Stomach (tissue), 19 donors: ENCODE measurements at places on chromosomes 2 and 18. TPM values are rescaled to one million over a fixed set of nuclear protein-coding genes. Genes with fewer than 3 reads are reported as not detected.

GRCh38 chr18:7290077-7290476 is 59.2 kb downstream of the LRRC30 start:
- DNase-seq, result no peak

GRCh38 chr2:127415593-127416505 is 2.4 kb upstream of the PROC start:
- peak; percentile 87 for DNase-seq

GRCh38 chr2:226759768-226760167 is 39.9 kb downstream of the IRS1 start:
- DNase-seq, result no peak

DNA sequence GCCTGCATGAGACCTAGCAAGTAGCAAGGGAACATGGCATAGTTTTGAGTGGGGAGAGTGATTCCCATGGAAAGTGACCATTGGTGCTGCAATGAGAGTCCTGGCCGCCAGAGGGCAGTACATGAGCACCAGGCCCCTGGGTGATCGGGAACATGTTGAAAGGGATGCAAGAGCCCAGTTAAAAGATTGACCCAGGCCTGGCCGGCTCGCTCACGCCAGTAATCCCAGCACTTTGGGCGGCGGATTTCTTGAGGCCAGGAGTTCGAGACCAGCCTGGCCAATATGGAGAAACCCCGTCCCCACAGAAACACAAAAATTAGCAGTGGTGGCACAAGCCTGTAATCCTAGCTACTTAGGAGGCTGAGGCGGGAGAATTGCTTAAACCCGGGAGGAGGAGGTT is 22.2 kb downstream of the FAP start:
- DNase-seq, result peak; percentile 71

DNA sequence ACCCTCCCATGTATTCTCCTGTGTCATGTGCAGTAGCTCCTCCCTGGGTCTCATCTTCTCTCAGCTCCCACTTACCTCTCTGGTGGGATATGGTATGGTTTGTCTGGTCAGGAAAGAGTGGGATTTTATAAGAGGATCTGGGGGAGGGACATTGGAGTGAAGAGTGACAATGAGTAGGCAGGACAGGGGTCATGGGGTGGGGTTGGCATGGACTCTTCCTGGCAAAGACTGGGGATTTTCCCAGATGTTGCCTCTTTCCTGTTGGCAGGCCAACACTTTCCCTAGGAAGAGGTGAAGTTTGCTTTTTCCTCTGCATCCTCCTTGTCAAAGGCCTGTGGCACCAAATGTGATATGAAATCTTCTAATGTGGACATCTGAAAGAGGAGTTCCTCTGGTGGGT is at the start of gene REG3A:
REG3A (minus strand) TSS at position 101 of the 400 bp plus-strand sequence. CDS start 348 bp downstream, outside the sequence.
- no peak for DNase-seq

The GLB1L gene
- 3.1 TPM for total RNA-seq

The VWA3B gene
- total RNA-seq, result 4.9 TPM

The CPLX4 gene
- total RNA-seq, result not detected

The CD207 gene
- not detected for total RNA-seq

DNA sequence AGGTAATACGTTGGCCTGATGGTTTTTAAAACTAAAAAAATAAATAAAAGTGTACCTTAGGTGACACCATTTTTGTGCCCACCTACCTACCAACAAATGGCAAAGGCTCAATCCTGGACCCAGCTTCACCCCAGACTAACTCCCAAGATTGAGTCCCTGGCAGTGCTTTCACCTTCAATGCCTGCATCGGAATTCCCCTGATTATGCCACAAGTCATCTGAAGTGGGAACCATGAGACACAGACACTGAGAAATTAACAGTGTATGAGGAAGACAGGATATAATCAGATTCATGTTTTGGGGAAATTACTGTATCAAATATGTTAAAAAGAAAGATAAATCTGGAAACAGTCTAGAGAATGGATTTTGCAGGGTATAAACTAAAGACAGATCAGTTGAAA is 41.6 kb downstream of the ZBTB14 start:
- DNase-seq, result no peak

GRCh38 chr2:29165362-29166241 is 50.4 kb downstream of the CLIP4 start:
- no peak for DNase-seq

DNA sequence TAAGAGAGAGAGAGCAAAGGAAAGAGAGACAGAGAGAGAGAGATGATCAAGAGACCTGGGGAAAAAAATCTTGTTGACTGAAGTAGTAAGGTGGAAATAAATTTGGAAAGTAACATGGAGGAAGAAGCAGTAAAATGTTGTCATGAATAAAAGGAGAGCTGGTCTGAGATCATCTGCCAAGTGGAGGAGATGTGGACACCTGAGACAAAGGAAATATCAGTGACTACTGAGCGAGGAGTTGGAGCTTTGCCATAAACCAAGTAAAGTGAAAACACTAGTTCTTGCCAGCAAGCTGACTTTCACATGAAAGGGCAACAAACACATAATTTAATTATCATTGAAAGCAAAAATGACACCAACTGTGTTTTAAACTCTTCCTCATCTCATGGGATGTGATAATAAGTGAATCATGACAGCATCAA is 49.0 kb upstream of the DSG1 start:
- DNase-seq, result peak; percentile 50

- no peak for DNase-seq
These were observed 56.6 kb downstream of the SP100 start for GRCh38 chr2:230472621-230473018.

GRCh38 chr18:8520266-8520665 is 89.0 kb upstream of the RAB12 start:
- DNase-seq, result no peak

- no peak for DNase-seq
These were observed 154.6 kb upstream of the CDH2 start for GRCh38 chr18:28331551-28331950.

- DNase-seq, result no peak
These were observed 84.0 kb upstream of the BOD1L2 start for GRCh38 chr18:57062844-57063243.

DNA sequence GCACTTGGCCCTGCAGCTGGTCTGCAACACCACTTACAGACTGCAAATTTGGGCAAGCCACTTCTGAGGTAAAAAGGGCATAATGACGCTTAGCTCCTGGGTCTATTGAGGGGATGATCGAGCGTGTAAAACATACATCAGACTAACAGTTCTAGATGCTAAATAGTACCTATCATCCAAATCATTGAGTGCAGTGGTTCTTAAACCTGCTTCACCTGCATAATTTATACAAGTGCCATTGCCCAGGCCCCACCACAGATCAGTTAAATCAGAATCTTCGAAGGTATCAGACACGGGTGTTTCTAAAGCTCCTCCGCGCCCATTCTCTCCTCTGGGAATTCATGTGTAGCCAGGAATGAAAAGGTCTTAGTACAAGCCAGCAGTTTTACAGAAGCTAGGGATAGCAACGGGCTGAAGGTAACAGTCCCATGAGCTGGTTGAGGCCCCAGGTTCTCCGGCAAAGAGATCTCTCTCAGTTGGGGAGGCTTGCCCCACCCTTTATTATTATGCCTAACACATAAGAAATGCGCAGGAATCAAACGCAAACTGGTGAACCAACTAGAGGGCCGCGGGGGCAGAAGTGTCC is 737 bp upstream of the RNF181 start:
- no peak for DNase-seq

The TEX44 gene
- total RNA-seq, result not detected

- DNase-seq, result no peak
These were observed 337.8 kb upstream of the TCF4 start for GRCh38 chr18:55925772-55926171.
